Activated T-helper 17 cell treated with anti-CD3 and anti-CD28 coated beads, Interleukin-2, amount 50 U/mL, for 72 hours (primary cell): ENCODE measurements at places on chromosomes 16 and 17. TPM values are rescaled to one million over a fixed set of nuclear protein-coding genes. Genes with fewer than 3 reads are reported as not detected.
A peak's percentile ranks its signal among the peaks of the same experiment; 100 is the strongest.

The ACE gene
- 1.4 TPM for total RNA-seq

The KRTAP4-9 gene
- not detected for total RNA-seq

The KRT9 gene
- not detected for total RNA-seq

DNA sequence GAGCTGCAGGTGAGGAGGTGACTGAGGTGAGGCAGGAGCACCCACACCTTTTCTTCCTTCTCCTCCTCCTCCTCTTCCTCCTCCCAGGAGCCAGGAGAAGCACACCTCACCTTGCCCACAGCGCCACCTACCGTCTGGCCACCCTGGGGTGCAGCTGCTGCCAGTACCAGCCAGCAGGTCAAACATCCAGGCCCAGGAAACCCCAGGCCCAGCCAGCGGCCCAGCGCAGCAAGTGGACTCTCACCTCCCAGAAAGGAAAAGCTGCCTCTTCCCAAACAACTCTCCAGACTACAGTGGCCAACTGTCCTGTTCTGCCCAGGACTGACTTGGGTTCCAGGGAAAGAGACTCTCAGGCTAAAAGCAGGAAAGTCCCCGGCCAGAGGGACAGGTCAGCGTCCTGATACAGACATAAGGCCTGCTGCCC, 22.7 kb downstream of the PEMT start:
- ATAC-seq, result peak; percentile 46

DNA sequence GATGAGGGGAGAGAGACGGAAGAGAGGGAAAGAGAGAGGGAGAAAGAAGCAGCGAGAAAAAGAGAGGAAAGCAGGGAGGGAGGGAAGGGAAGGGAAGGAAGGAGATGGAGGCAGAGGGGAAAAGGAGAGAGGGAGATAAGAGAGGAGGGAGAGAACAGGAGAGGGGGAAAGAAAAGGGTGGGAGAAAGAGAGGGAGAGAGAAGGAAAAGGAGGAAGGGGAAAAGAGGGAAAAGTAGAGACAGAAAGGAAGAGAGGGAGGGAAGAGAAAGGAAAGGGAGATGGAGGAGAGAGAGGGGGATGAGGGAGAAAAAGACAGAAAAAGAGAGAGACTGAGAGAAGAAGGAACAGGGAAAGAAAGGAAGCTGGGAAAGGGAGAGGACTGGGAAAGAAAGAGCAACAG, 814.4 kb downstream of the CDH11 start:
- ATAC-seq, result no peak

- ATAC-seq, result no peak
Observed at GRCh38 chr17:75006653-75007052, 5.8 kb upstream of the MRPL58 start.

DNA sequence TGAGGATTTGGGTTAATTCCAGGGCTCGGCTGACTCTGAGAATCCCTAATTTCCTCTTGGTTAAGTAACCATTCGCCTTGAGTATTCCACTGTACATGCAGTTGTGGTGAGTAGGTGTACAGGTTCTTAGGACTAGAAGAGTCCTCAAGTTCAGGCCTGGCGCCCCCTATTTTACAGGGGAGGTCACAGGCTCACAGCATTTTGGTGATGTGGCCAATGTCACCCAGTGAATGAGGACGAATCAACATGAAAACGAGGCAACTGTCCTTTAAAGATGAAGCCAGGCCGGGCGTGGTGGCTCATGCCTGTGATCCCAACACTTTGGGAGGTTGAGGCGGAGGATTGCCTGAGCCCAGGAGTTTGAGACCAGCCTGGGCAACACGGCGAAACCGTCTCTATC, 55.4 kb downstream of the ABCC6 start:
- no peak for ATAC-seq

DNA sequence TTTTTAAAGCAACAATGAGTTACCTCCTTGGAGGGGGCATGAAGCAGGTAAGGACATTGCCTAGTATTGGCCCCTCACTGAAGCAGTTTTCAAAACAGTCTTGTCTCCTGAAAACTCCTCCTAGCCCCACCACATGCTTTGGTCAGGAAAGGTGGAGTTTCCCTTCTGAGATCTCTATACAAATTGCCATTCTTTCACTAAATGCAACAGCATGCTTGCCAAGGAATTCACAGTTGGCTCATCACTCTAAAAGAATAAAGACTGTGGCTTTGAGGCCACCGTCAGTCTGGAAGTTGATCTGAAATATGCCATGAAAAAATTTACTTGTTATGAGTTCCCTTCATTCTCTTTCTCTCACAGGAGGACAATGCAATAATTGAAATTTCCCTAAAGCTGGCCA, 4.2 kb downstream of the TTC19 start:
- ATAC-seq, result no peak
